ENCODE measurements at places on chromosomes 2 and 18.
A peak's percentile ranks its signal among the peaks of the same experiment; 100 is the strongest.

DNA sequence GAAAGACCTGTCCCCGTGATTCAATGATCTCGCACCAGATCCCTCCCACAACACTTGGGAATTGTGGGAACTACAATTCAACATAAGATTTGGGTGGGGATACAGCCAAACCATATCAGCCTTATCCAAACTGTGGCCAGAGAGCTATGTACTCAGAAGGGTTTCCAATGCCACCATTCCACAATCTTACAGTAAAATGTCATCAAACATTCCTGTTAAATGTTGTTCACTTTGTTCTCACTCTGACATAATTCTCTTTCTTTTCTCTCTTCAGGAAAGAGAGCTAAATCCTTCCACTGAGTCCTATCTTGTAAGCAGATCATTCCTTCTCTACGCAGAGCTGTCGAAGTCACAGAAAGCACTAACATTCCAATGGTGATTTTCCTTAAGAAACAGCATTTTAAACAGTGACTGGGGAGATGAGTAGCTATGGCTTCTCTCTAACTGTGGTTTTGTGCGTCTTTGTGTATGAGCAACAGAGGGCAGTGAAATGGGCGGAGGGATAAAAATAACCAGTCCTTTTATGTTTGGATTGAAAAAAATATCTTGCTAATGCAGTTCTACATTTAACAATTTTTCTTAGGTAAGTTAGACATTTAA lies 684.7 kb downstream of the EPHA4 start:
- no peak overlapping the region for H3K27ac ChIP-seq
- no peak for DNase-seq
- H3K4me3 ChIP-seq: no peak overlapping the region
- no peaks in the 10 kb centered on the region for H3K4me1 ChIP-seq
- H3K27me3 ChIP-seq: no peaks in the 10 kb centered on the region
- no peaks in the 10 kb centered on the region for H3K36me3 ChIP-seq

DNA sequence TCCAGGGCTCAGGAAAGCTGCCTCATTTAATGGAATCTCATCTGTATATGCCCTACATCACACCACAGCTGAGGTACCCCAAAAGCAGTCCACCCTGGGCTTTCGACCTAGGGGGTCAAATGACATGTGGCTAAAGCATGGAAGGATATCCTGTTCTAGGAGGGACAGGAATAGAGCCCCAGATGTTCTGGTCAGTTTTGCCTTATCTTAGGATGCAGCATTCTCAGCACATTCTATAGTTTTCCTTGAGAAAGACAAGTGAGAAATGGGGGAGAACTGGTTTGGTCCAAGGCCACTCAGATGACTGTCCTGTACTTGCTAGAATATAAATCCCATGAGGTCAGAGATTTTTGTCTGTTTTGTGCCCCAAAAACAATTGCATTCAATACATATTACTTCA lies 688.0 kb upstream of the ZEB2 start:
- no peak for DNase-seq
- no peaks in the 10 kb centered on the region for H3K27me3 ChIP-seq
- H3K36me3 ChIP-seq: no peaks in the 10 kb centered on the region
- H3K4me3 ChIP-seq: no peak overlapping the region
- no peaks in the 10 kb centered on the region for H3K4me1 ChIP-seq

- no peak overlapping the region for H3K4me3 ChIP-seq
- H3K27me3 ChIP-seq: no peaks in the 10 kb centered on the region
- no peak for DNase-seq
- H3K4me1 ChIP-seq: peaks cover 17% of the 10 kb centered on the region
- peaks cover 5% of the 10 kb centered on the region for H3K36me3 ChIP-seq
Measured at GRCh38 chr2:128197059-128197458, 106.1 kb downstream of the UGGT1 start.

- no peak for DNase-seq
- H3K27me3 ChIP-seq: no peaks in the 10 kb centered on the region
- H3K4me1 ChIP-seq: peaks cover 37% of the 10 kb centered on the region
- H3K36me3 ChIP-seq: no peaks in the 10 kb centered on the region
- H3K4me3 ChIP-seq: no peak overlapping the region
- H3K27ac ChIP-seq: no peak overlapping the region
Measured at GRCh38 chr2:108978709-108979111, 10.3 kb downstream of the EDAR start.

- peaks cover 39% of the 10 kb centered on the region for H3K4me1 ChIP-seq
- H3K36me3 ChIP-seq: no peaks in the 10 kb centered on the region
- no peak overlapping the region for H3K27ac ChIP-seq
- H3K27me3 ChIP-seq: no peaks in the 10 kb centered on the region
- H3K4me3 ChIP-seq: no peak overlapping the region
Measured at GRCh38 chr18:48826271-48826670, 124.5 kb downstream of the SMAD7 start.

DNA sequence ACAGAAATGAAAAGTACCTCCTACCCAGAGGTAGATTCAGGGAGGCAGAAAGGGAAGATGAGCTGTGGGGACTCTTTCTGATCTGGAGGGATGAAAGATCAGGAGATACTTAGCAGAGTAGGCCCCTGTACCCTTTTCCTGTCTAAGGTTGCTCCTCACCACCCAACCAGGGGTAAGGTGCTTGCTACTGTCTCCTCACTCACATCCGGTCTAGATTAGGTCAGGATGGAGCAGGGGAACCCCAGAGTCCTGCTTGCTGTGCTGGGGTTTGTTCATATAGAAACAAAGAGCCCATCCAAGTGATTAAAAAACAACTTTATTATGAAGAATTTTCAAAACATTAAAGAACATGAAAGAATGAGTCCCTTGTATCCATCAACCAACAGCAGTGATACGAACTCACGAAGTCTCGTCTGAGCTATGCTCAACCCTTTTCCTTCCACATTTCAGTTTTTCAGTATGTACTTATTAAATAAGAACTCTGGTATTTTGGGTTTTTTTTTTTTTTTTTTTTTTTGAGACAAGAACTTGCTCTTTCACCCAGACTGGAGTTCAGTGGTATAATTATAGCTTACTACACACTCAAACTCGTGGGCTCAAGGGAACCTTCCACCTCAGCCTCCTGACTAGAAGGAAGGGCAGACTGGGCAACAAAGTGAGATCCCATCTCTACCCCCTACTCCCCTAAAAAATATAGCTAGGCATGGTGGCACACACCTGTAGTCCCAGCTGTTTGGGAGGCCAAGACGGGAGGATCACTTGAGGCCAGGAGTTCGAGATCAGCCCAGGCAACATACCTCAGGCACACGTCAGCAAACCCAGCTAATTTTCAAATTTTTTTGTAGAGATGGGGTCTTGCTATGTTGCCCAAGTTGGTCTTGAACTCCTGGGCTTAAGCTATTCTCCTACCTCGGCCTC lies 28.5 kb upstream of the MCFD2 start:
- H3K4me1 ChIP-seq: peaks cover 61% of the 10 kb centered on the region
- peak overlapping the region; percentile 96 for H3K4me3 ChIP-seq
- no peaks in the 10 kb centered on the region for H3K36me3 ChIP-seq
- H3K27ac ChIP-seq: peak overlapping the region; percentile 96
- no peaks in the 10 kb centered on the region for H3K27me3 ChIP-seq

GRCh38 chr2:183868153-183868552 lies 730.2 kb upstream of the ZNF804A start:
- H3K27me3 ChIP-seq: no peaks in the 10 kb centered on the region
- H3K4me1 ChIP-seq: no peaks in the 10 kb centered on the region
- DNase-seq: no peak
- H3K4me3 ChIP-seq: no peak overlapping the region

DNA sequence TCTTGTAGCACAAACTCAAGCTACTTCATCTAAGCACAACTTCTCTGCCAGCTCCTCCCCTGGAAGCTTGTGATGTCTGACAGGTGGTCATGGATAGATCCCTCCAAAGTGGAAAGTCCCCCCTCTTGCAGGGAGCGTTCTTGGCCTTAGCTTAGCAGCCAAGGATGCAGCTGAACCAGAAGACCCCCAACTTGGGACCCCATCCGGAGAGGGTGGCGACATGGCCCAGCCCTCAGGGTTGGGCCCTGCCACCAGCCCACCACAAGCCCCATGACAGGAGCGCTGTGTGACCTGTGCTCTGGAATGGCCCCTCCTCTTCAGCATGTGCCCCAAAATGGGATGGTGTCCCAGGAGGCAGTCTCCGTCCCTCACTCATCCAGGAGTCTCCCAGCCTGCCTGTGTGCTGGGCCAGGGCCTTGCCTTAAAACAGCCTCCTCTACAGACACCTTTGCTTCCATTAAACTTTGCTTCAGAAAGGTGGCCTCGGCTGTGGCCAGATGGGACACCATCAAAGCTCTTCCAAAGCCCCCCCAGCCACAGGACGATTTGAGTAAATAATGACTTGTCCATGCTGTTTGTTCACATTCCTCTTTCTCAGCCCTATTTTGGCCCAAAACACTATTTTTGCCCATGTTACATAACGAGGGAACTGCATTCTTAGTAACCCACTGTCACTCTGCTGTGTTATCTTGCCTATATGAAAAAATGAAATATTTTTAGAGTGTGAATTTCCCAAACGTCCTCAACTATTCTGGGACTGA lies 122.1 kb downstream of the RAB3GAP1 start:
- no peaks in the 10 kb centered on the region for H3K4me1 ChIP-seq
- H3K36me3 ChIP-seq: peaks cover 45% of the 10 kb centered on the region
- H3K27ac ChIP-seq: no peak overlapping the region

All from CD4-positive, alpha-beta T cell (primary cell).